Natural killer cell treated with Interleukin-12 subunit alpha and Interleukin-12 subunit beta and Interleukin-15 and Interleukin-18, amount 100 ng/mL, for 72 hours (primary cell): ENCODE measurements at places on chromosomes 4 and X. TPM values are rescaled to one million over a fixed set of nuclear protein-coding genes. Genes with fewer than 3 reads are reported as not detected.

DNA sequence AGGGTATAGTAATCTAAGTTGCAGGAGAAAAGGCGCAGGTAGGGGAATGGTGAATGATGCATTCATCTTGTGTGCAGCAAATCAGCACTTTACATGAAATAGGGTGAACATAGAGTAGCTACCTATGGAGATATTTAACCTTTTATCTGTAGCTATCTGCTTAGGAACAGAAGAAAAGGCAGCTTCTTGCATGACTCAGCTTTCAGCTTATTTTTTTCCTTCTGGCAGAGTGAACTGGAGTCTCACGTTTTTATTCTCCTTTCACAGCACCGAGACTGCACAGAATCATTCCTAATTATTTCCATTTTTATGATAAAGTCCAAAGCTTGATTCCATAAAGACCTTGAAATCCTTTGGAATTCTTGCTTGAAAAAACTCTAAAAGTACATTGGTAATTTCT, 4.8 kb upstream of the SCOC start:
- no peak for DNase-seq

- no peak for DNase-seq
Observed at GRCh38 chr4:187910741-187911140, 84.8 kb upstream of the ZFP42 start.

The LNX1 gene
- not detected for total RNA-seq

GRCh38 chrX:153917869-153918268, 8.2 kb downstream of the ARHGAP4 start:
- DNase-seq = no peak

The BCOR gene
- 56.7 TPM for total RNA-seq

GRCh38 chrX:65589304-65589703, 54.7 kb upstream of the LAS1L start:
- no peak for DNase-seq

The DCAF8L2 gene
- not detected for total RNA-seq

DNA sequence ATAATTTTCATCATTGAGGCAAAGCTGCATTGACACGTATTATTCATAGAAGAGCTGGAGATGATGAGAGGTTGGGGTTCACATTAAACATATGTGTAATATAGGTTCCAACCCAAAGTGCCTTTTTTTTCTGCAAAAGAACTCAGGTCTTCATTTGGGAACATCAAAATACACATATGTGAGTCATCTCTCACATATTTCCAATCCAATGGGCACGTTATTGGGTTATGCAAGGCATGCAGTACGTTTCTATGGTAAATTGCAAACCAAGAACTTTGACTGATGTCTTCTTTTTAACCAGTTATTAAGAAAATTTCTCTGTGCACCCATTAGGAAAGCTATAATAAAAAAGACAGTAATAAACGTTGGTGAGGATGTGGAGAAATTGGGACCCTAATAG, 150.3 kb upstream of the FAM9B start:
- no peak for DNase-seq

GRCh38 chr4:38914854-38915253, 47.2 kb downstream of the FAM114A1 start:
- no peak for DNase-seq

DNA sequence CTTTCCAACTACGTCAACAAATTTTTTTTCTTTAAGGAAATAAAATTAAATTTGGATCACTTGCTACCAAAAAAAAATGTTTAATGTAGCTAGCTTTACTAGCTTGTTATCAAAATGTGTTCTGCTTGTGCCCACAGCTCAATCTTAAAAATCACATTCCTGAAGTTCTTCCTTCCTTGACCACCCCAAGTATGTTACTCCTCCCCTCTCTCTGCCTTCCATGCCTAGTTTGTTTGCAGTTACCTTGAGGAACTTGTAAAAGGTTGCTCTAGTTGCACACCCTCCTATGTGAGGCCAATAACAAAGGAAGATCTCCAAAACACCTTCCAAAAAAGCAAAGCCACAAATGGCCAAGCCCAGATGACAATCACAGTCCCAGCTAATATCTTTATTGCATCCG, 19.6 kb upstream of the TMEM184C start:
- no peak for DNase-seq

The TLR1 gene
- 15.5 TPM for total RNA-seq

DNA sequence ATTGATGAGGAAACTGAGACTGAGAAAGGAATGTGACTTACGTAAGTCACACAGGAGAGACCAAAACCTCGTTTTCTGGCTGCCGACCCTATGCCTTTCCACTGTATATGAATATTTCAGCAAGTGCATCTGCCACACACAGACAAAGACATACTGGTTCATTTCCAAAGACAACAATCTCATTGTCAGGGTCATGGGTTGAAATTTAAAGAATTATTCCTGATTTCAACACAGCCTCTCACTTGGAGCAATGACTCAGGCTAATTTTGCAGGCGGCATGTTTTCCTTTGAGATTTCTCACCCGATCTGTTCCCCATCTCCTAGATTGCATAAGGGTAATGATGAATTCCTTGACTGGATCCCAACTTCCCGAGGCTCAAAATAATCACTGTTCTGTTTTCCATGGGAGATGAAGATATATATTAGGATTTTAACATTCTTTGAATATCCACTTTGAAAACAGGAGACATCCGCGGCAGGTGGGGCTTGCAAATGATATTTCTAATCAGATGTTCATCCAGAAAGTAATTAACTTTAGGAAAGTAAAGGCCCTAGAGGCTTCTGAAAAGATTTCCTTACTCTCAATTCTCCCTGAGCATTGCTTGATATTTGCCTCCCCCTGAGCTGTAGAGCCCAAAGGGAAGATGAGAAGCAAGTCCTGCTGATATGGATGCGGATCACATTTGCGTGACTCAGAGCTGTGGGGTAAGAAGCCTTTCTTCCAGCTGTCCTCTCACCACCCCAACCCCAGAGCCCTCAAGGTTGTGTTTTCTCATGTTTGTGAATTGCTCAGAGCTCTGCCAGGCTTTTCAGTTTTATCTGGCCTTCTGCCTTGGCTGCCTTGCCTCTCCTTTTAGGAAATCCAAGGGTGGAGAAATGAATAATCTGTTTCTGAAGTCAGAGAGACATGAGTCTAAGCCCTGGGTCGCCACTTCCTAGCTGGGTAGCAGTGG, 361.1 kb upstream of the BOD1L1 start:
- DNase-seq = no peak

- no peak for DNase-seq
Observed at GRCh38 chr4:47786958-47787370, 50.9 kb downstream of the CORIN start.

GRCh38 chr4:160352637-160353036, 1249.8 kb downstream of the RAPGEF2 start:
- no peak for DNase-seq

GRCh38 chr4:45199736-45200135, 473.4 kb upstream of the GNPDA2 start:
- no peak for DNase-seq

The SPANXN2 gene
- total RNA-seq = not detected

- no peak for DNase-seq
Observed at GRCh38 chrX:135543924-135544323, 23.5 kb downstream of the INTS6L start.

GRCh38 chr4:38574559-38575333, 89.3 kb upstream of the KLF3 start:
- DNase-seq = no peak

DNA sequence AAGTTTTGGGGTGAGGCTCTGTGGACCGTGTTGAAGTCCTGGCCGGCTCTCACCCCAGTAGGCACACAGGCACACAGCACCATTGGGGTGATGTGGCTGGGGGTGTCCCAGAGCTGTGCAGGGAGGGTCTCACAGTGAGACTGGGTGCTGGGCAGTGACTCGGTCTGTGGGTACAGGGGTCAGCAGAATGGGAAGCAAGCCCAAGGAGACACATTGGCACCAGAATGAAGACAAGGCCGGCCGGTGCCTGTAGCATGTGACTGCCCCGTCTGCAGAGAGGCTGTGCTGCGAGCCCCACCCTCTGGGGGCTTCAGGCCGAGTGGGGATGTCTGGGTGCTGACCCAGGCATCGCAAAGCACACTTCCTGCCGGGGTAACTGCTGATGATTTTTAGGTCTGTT, 5.2 kb downstream of the MAEA start:
- no peak for DNase-seq

DNA sequence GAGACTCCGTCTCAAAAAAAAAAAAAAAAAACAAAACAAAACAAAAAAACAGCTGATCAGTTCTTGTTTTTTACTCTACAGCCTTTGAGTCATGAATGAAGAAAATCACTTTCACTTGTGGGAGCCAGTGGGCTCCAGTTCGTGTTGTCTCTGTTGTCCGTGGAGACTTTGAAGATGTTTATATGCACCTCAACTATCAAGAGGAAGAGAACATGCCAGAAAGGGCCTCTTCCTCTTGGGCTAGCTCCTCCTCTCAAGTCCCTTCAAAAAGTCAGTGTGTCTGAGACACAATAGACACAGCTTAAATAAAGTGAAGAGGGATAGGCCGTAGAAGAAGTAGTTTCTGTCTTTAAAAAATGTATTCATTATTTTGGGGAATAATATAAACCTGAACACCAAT, 182.7 kb downstream of the KDR start:
- DNase-seq = no peak

- peak; percentile 22 for DNase-seq
Observed at GRCh38 chr4:8504279-8505007, 63.9 kb downstream of the TRMT44 start.

The ALB gene
- not detected for total RNA-seq

- DNase-seq = peak; percentile 67
Observed at GRCh38 chr4:119627267-119628255, 1.0 kb downstream of the PDE5A start.

DNA sequence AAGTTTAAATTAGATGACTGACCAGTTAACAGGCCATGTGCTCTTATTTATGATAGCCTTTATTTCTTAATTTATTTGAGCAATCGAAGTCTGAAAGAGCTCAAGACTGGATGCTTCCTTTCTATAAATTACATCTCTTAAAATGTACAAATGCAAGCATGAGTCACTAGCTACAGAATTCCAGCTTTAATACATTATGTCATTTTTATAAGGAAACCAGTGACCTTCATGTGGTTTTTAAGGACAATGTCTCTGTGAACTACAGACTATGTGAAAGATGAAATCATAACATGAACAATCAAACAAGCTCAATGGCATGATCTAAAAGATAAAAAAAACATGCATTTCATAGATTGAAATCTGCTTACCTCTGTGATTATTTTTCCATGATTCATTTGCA, 15.4 kb downstream of the HTR2C start:
- no peak for DNase-seq

The F8A2 gene
- not detected for total RNA-seq

- no peak for DNase-seq
Observed at GRCh38 chrX:8820910-8821527, 19.8 kb upstream of the FAM9A start.

The RHOXF1 gene
- not detected for total RNA-seq

The SAP30 gene
- 22.7 TPM for total RNA-seq

The VAMP7 gene
- total RNA-seq = 27.0 TPM

The USP27X gene
- total RNA-seq = 0.81 TPM

The GSPT2 gene
- 12.2 TPM for total RNA-seq

DNA sequence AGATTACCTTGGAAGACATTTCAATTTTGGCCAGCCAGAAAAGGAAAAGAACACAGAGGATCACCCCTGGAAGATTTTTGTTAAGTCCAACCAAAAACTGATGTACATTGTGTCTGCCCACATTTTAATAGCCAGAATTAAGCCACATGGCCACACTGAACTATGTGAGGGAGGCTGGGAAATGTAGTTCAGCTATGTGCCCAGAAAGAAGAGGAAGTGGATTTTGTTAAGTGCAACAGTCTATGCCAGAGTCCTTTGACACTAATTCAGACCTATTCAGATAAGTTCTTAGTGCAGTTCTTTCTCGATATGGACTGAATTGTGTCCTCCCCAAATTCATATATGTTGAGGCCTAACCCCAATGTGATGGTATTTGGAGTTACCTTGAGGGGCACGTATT, 18.4 kb downstream of the PRPS1 start:
- no peak for DNase-seq

GRCh38 chr4:68654946-68655721, 15.3 kb downstream of the UGT2B15 start:
- DNase-seq = no peak

DNA sequence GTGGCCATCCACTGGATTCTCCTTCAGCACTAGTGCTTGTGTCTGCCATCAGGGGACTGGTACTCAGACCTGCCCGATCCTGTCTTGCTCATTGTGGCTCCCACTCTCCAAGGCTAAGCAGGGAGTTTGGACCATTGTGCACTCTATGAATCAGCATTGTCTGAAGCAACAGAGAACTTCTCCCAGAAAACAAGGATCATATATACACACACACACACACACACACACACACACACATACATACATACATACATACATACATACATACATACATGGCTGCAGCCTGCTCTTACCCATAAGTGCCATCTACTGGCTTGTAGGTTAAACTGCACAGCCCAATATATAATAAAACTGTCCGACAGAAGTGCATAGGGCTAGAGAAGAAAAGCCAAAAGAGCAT, 345.3 kb upstream of the LCORL start:
- DNase-seq = no peak

DNA sequence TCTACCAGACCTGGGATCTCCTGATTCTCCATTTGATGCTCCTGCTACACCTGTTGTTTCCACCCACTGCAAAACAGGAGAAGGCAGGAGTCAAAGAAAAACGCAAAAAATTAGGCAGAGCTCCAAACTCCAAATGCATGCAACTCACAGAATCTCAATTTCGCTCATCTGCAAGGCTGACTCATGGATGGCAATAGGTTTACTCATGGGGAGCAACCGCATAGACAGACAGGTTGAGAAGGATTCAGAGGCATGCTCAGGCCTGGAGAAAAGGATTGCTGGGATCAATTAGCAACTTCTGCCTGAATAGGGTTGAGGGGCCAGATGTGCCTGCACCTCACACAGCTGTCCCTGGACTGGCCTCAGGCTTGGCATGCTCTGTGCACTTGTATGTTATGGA, 231.0 kb downstream of the LDB2 start:
- no peak for DNase-seq

DNA sequence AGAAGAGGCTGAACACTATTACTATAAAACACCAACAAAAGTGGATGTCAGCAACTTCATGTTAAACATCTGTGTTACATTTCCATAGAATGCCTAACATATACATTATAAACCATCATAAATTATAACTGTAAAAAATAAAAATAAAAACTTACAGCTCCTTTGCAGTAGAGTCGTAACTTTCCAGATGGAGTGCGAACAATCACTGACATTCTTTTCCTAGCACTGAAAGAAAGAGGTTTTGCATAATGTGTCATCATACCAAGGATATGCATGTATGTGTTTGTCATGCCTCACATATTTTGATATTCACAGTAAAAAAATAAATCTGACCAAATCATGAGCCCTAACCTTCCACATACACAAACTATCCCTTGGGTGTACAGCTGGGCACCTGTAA, 113.1 kb downstream of the ATP8A1 start:
- no peak for DNase-seq

The NDNF gene
- not detected for total RNA-seq

The OTOP1 gene
- not detected for total RNA-seq
